GDM1 (cell line): ENCODE measurements at places on chromosomes 11 and 22.

DNA sequence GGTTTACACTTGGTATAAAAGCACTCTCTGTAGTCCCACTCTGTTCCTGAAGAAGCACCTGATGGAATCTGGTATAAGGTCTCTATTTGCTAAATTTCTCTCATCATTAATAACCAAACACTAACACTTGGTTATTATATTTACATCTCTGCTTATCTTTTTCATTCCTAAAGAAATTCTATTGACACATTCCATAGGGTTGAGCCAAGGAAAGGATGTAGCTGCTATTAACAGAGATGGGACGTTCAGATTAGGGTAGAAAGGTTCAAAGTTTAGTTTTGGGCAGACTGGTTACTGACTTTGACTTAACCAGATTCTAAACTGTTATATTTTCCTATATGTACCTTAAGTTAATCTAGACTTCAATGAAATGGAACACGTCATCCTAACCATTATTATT, 91.5 kb downstream of the RSF1 start:
- no peak for DNase-seq

- no peak for DNase-seq
Observed at GRCh38 chr22:32700191-32700882, 101.2 kb upstream of the TIMP3 start.

DNA sequence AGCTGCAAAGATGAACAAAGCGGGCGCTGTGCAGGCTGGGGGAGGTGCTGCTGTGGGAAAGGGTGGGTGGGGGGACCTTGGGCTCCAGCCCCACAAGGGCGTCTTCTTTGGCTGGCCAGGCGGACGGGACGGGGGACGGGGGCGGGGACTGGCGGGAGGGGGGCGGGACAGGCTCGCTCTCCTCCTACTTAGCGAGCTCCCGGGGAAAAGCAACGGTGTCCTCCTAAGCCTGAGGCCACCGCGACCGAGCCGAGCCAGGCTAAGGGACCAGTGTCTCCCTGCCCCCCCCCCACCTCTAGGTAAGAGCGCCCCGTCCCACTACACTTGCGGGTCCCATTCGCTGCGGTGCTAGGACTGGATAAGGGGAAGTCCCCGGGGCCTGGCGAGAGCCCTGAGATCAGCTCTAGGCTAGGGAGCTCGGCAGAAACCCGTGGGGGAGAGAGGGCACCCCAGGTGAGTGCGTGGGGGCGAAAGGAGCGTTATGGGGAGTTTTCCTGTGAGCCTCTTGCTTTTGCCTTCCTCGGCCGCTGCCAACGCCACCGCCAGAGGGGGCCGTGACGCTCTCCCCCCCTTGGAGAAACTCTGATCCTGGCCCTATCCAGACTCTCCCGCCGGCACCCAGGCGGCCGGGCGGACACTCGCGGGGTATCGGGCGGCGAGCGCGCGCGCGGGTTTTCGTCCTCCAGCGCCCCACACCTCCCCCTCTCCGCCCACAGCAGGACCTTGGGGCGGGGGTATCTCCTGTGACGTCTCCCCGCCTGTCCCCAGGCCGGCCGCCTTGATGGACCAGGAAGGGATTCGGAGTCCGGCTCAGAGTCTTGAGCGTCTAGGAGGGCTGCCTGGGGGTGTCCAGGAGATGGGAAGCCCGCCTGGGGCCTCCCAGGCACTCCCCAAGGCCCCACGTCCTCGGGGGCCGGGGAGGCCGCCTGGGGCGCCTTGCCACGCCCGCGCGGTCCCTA, at the start of gene PHLDB1:
PHLDB1 (plus strand) TSS at position 215 of the 959 bp plus-strand sequence. CDS start 6,222 bp downstream, outside the sequence.
- DNase-seq = peak; percentile 25

GRCh38 chr22:23053051-23053707, 17.1 kb upstream of the GNAZ start:
- DNase-seq = no peak

GRCh38 chr11:126440276-126440675, 84.8 kb downstream of the ST3GAL4 start:
- DNase-seq = no peak

GRCh38 chr11:79019975-79020374, 420.9 kb downstream of the TENM4 start:
- DNase-seq = no peak
